Body of pancreas (tissue), 4 donors: ENCODE measurements at places on chromosomes 3 and 15. TPM values are rescaled to one million over a fixed set of nuclear protein-coding genes. Genes with fewer than 3 reads are reported as not detected.
A peak's percentile ranks its signal among the peaks of the same experiment; 100 is the strongest.

The CCR8 gene
- not detected for total RNA-seq

The CMTM8 gene
- total RNA-seq: 31.4 TPM

The MAGEL2 gene
- total RNA-seq: 0.26 TPM

The CPA3 gene
- total RNA-seq: 4.9 TPM

GRCh38 chr15:39453620-39454019 lies 127.3 kb upstream of the THBS1 start:
- DNase-seq: no peak

DNA sequence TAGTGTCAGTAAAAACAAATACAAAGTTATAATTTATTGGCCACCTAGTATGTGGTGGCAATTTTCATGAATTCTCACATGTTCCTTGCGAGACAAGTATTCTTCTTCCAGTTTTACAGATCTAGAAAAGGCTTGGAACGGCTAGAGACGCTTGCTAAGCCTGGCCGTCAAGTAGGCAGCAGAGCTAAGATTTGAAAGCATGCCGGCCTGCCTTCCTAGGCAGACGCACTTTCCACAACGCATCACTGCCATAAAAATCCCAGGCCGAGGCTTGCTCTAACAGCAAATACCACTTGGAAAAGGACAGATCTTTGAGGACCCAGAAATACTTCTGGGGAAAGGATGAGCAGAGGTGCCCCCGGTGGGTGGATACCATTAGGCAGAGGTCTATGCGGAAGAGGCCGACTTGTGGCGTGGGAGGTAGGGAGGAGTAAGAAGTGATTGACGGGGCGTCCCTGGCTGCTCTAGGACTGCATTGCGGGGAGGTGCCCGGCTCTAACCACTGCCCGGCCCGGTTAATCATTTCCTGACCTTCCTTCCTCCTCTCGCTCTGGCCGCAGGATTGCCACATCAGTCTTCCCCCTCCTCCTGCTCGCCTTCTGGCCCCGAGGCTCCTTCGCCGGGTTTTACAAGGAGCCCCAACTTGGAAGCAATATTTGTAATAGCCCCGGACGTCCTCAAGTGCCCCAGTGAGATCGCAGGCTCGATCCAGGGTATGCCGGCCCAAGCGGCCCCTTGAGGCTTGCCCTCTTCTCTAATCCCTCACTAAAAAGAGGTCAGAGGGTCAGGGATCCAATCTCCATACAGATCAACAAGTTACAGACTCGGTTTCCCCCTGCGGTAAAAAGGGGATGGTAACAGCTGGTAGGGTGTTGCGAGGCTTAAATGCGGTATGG lies 1.3 kb upstream of the USP3 start:
- DNase-seq: peak; percentile 95

GRCh38 chr3:152307829-152308474 lies 39.2 kb downstream of the MBNL1 start:
- no peak for DNase-seq

- DNase-seq: no peak
Observed at GRCh38 chr3:134306320-134306719, 55.7 kb upstream of the RYK start.

- DNase-seq: no peak
Observed at GRCh38 chr3:54171509-54171908, 49.2 kb downstream of the CACNA2D3 start.

DNA sequence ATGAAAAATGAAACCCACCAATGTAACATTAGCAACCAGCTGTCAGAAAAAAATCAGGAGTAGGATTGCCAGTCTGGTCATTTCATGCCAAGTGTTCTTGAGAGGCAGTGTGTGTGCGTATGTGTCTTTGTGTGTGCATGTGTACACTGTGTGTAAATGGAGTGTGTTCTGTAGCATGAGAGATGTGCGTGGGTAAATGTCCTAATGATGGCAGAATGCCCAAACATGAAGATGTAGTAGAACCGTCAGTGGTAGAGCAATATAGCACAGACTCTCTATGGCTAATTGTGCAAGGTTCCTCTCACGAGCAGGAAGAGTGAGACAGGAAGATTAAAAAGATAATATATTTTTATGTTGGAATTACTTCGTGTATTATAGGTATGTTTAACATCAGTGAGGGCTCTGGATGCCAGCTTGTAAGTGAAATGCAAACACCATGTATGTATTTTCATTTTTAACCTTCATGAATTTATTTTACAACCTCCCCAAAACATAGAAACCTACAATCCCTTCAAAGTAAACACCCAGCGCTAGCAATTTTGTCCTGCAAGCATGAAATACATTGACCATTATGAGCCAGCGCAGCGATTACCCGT lies 1038.7 kb downstream of the IGSF11 start:
- DNase-seq: no peak

- DNase-seq: no peak
Observed at GRCh38 chr3:107496855-107497254, 25.9 kb upstream of the BBX start.

GRCh38 chr3:171436380-171436779 lies 23.8 kb downstream of the TNIK start:
- DNase-seq: no peak

DNA sequence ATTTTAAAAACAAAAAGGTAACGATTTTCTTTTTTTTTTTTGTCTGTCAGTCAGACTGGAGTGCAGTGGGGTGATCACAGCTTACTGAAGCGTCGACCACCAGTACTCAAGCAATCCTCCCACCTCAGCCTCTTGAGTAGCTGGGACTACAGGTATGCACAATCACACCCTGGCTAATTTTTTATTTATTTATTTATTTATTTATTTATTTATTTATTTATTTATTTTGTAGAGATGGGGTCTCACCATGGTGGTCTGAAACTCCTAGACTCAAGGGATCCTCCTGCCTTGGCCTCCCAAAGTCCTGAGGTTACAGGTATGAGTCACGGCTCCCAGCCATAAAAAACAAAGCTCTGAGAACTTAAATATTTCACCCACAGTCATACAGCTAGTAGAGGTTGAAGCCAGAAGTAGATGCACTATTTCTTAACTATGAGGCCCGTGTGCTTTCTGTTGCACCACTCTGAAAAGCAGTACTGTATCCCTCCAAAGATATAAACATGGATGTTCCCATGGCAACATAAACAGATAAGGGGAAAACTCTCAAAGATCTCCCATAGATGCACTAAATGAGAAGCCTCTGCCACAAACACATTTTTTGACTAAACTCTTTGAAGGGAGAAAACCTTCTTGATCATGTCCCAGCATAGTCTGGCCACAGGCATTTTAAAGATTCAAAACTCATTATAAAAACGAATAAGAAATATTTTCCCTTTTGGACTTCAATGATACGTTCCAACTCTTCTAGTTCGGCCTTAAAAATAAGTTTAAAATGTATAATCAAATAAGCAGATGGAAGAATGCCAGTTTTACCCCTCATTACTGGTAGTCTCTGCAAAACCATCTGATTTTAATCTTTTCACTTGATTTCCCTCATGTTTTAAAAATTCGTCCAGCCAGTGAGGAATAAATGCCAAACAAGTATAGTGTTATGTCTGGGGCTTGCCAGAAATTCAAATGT lies 162.3 kb upstream of the ARHGEF26 start:
- DNase-seq: peak; percentile 2

DNA sequence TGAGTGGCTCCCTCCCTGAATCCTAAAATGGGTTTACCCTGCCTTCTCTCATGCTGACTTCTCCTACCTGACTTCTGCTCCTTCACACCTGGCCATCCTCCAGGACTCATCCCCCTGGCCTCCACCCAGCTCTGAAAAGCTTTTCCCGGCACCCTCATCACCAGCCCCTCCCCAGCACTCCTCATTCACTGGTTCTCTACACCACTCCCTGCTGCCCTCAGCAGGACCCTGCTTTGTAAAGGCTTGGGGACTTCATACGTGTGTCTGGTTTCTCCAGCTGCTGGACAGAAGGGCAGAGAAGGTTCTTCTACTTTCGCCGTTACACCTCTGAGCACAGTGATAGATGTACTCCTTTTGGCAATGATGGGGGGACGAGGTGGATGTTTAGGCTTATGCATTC lies 184.9 kb upstream of the UBE3A start:
- DNase-seq: no peak
